SW480 (cell line): ENCODE measurements at places on chromosomes 1 and 21.
A peak's percentile ranks its signal among the peaks of the same experiment; 100 is the strongest.

GRCh38 chr1:238306411-238306810 is 415.7 kb upstream of the ZP4 start:
- no peak for DNase-seq

DNA sequence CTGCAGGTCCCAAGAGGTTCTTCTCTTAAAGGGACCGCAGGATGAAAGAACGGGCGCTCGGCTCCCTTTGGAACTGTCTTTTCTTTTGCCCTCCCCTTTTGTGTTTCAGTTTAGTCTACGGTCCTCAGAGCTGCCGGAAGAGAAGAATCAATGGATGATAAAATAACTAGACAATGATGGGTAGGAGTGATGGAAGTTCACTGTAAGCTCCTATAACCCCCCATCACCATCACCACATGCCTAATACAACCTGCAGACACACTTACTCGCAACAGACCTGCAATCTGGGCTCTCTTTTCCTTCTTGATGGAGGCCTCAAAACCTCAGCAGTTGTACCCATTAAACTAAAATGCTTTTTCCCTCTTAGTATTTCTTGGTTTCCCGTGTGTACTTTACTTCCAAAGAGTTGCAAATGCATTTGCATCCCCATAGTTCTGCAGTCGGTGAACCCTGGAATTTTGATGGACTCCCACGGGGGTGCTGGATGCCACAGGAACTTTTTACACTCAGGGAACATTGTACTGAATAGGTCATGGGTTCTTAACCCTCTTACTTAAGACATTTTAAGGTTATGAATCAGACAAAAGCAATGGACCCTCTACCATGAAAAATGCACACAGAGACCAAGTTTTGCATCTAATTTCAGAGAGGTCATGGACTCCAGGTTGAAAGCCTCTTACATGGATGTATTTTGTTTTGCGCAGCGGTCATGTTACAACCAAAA is 633 bp upstream of the RFX5 start:
- DNase-seq, result no peak

DNA sequence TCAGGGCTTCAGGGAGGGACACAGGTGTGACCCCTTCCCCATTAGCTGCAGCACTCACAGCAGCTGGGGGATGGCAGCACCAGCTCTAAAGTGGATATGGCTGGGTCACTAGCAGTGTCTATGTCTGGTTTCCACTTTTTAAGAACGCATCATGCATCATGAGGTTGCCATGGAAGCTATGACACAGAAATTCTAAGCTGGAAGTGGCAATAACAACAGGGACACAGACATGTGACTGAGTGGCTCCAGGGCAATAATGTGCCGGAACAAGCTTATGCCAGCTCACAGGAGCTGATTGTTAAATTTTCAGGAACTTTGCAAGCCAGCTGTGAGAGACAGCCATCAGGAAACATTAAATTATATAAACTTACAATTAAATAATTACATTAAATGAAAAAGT is 51.2 kb upstream of the NFASC start:
- no peak for DNase-seq

DNA sequence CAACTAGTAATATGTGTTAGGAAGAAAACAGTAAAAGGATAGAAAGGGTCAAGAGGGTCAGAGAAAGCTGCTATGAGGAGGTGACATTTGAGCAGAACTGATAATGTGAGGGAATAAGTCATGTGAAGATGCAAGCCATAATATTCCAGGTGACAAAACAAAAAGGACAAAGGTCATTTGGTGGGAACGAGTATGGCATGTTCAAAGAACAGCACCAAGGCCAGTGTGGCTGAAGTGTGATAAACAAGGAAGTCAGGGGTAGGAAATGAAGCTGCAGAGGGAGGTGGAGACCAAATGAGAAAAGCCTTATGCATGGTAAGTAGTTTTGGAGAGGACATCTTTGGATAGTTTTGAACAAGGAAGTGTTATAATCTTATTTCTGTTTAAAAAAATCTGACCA is 46.7 kb downstream of the LPGAT1 start:
- peak; percentile 65 for DNase-seq

- no peak for DNase-seq
Measured at GRCh38 chr1:231431665-231432415, 9.8 kb upstream of the EGLN1 start.

GRCh38 chr1:155941845-155942531 is 550 bp downstream of the RXFP4 start:
- DNase-seq, result peak; percentile 53

- peak; percentile 45 for DNase-seq
Measured at GRCh38 chr1:62508187-62508758, 71.4 kb downstream of the USP1 start.

GRCh38 chr1:107625405-107626029 is 339.5 kb downstream of the VAV3 start:
- no peak for DNase-seq

GRCh38 chr21:43824333-43825241 is 35.2 kb downstream of the RRP1 start:
- no peak for DNase-seq

- no peak for DNase-seq
Measured at GRCh38 chr1:47998396-47998990, 1.3 kb upstream of the TRABD2B start.

DNA sequence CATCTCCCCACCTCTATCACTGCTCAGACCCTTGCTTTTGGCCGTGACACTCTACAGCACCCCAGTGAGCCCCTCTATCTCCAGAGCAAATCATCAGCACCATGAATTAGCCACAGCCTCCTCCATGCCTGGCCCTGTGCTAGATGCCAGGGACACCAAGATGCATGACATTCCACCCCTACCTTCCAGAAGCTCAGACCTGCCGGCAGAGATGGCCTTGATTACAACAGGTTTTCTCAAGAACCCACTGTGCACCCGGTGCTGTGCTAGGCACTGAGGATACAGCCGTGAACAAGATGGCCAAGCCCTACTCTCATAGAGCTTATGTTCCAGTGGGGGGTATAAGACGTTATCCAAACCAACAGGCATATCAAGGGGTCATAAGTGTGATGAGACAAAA is 30.6 kb downstream of the CDK18 start:
- DNase-seq, result no peak

GRCh38 chr21:17269760-17270159 is 243.1 kb upstream of the CXADR start:
- DNase-seq, result no peak

GRCh38 chr1:81437649-81438048 is 363.1 kb upstream of the ADGRL2 start:
- DNase-seq, result no peak

DNA sequence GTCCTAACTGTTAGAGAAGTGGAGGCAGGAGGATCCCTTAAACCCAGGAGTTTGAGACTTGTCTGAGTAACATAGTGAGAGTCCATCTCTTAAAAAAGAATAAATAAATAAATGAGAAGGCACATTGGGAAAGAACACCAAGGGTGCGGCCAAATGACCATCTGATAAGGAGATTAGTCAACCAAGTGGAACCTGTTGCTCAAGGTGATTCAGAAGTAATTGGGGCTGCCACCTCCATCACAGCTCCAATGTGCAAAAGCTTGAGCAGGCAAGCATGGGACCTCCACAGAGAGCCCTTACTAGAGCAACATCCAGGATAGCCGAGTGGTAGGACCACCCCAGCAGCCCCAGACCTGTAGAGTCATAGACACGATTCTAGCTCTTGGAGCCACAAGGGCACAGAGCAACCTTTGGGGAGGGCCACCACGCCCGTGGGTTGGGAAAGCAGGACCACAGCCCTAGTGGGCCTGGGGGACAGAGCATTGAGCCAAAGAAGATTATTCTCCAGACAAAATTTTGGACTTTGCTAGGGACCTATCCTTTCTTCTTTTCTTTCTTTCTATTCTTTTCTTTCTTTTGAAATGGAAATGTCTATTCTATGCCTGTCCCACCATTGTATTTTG is 40.9 kb downstream of the KCNK1 start:
- no peak for DNase-seq

- DNase-seq, result no peak
Measured at GRCh38 chr1:98112626-98113025, 191.8 kb upstream of the DPYD start.

DNA sequence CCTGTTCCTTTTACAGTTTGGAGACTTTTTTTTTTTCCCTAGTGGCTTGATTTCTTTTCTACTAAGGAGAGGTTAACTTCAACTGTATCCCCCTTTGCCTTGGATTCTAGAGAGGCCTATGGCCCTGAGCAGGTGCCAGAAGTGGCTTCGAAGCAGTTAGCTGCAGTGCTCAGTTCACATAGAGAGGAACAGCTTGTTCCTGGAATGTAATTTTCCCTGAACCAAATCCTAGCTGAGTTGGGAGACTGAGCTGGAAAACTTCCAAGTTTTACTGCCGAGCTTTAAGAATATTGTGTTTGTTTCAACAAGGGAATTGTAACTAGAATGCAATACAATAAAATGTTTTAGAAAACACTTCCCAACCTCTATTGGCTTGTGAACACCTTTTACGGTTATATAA is 17.5 kb downstream of the RD3 start:
- DNase-seq, result no peak

DNA sequence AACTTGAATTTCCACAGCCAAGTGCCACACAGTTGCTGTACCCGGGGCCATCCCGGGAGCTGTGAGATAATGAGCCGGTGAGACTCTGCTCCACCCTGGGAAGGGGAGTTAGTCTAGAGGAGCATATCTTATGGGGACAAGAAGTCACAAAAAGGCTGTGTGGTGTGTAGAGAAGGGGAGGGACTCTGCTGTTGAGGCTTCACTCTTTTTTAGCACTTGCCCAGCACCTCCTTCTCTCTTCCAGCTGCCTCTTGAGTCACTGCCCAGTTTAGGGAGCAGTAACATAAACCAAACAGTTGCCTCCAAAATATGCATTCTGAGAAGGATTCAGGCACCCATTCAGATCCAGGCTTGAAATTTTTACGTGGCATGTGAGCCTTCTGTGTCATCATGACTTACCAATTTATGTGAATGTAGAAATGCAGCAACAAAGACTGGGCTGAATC is 744 bp upstream of the WDR26 start:
- DNase-seq, result peak; percentile 22

DNA sequence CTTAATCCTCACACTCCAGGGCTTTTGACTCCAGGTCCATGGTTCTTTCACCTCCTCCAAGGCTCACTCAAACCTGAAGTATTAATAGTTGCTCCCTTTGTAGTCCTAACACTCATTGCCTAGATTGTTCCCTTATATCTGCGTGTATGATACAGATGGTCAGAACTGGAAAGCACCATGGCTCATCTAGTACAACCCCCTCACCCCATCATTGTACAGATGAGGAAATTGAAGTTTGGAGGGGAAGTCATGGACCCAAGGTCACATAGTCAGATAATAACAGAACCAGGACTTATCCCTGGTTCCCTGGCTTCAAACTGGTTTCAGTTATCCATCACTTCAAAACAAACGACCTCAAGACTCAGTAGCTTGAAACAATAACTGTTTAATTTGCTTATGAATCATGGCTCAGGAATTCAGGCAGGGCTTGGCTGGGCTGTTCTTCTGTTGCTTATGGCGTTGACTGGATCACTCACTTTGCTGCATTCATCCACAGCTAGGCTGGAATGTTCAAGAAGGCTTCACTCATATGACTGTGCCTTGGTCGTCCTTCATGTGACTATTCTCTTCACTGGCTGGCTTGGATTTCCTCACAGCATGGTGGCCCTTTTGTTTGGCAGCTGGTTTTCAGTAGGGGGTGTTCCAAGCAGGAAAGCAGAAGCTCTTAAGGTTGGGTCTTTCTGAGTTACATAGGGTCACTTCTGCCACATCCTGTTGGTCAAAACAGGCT is 5.0 kb downstream of the NOS1AP start:
- DNase-seq, result peak; percentile 82

GRCh38 chr1:49951385-49951784 is 72.4 kb downstream of the AGBL4 start:
- DNase-seq, result no peak

- no peak for DNase-seq
Measured at GRCh38 chr1:8663915-8664329, 153.5 kb downstream of the RERE start.

- DNase-seq, result no peak
Measured at GRCh38 chr1:87647430-87648177, 318.9 kb downstream of the LMO4 start.
